Activated T-helper 2 cell treated with anti-CD3 and anti-CD28 coated beads, Interferon-gamma antibody, Interleukin-2, Interleukin-4, amounts not matched to agents 10 μg/mL and 5 μg/mL and 100 μg/mL, durations not matched to agents 14 hours and 24 hours and 36 hours (primary cell): ENCODE measurements at places on chromosomes 3 and 15. TPM values are rescaled to one million over a fixed set of nuclear protein-coding genes. Genes with fewer than 3 reads are reported as not detected.
A peak's percentile ranks its signal among the peaks of the same experiment; 100 is the strongest.

The GALNT15 gene
- 0.07 TPM in 1 of 2 replicates, not detected in the other for total RNA-seq

The PPP1R14D gene
- total RNA-seq = not detected in 2 replicates

The MRPL46 gene
- total RNA-seq = 39.8 and 42.4 TPM in 2 replicates

The PRSS50 gene
- total RNA-seq = not detected in 2 replicates

The METTL6 gene
- total RNA-seq = 16.1 and 16.5 TPM in 2 replicates

DNA sequence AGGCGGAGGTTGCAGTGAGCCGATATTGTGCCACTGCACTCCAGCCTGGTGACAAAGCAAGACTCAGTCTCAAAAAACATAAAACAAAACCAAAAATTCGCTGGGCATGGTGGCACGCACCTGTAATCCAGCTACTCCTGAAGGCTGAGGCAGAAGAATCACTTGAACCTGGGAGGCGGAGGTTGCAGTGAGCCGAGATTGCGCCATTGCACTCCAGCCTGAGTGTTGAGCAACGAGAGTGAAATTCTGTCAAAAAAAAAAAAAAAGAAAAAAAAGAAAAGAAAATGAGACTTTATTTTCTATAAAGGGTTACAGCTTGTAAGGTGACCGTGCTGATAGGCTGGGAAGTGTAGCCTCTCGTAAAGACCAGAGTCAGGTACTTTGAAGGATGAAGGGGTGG, 6.0 kb upstream of the HACD3 start:
- DNase-seq = no peak
- H3K27ac ChIP-seq = no peak overlapping the region
- H3K36me3 ChIP-seq = no peaks in the 10 kb centered on the region
- H3K27me3 ChIP-seq = no peaks in the 10 kb centered on the region

- peaks cover 67% of the 10 kb centered on the region for H3K4me1 ChIP-seq
- H3K27ac ChIP-seq = peak overlapping the region; percentile 94
- peaks cover 79% of the 10 kb centered on the region for H3K36me3 ChIP-seq
Observed at GRCh38 chr15:94287794-94288246, 56.5 kb downstream of the MCTP2 start.

DNA sequence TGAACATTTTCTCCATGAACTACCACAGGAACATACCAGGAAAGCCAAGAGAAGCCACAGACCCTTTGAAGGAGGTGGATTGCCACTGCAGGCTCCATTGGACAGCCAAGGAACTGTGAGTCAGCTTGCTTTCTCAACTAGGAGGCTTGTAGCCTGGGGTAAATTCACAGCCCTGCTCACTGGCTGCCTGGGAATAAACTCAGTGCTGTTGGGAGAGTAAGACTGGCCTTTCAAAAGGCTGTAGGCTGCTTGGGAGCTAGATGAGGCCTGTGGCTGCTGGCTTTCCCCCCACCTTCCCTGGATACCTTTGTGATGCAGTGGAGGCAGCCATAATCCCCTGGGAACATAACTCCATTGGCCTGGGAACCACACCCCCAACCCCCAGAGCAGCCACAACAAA, 223.5 kb upstream of the RBMS3 start:
- no peak overlapping the region for H3K27ac ChIP-seq
- H3K36me3 ChIP-seq = no peaks in the 10 kb centered on the region
- no peak overlapping the region for H3K4me3 ChIP-seq
- H3K4me1 ChIP-seq = no peaks in the 10 kb centered on the region

- no peak for DNase-seq
- H3K27ac ChIP-seq = no peak overlapping the region
- H3K36me3 ChIP-seq = peaks cover 58% of the 10 kb centered on the region
- no peaks in the 10 kb centered on the region for H3K27me3 ChIP-seq
- no peak overlapping the region for H3K4me3 ChIP-seq
Observed at GRCh38 chr15:101219441-101219840, 32.4 kb downstream of the CHSY1 start.

DNA sequence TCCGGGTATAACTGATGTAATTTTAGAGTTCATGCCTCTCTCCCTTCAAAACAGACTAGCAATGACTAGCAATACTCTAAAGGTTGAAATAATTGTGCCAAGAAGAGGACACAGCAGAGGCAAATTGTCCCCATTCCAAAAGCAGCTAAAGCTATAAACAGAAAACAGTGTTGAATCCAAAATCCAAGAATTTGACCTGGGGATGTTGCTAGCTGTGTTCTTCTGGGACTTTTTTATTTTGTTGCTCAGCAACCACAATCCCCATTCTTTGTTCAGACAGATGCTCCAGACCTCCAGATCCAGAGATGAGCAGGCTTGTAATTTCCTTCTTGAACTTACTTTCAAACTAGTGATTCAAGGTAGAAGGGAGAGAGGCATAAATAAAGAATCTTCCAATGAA, 191.5 kb downstream of the FOXB1 start:
- no peak overlapping the region for H3K27ac ChIP-seq
- DNase-seq = no peak
- peaks cover 62% of the 10 kb centered on the region for H3K27me3 ChIP-seq
- H3K4me1 ChIP-seq = no peaks in the 10 kb centered on the region

GRCh38 chr3:49134471-49135265, 1.8 kb upstream of the LAMB2 start:
- no peak for DNase-seq
- H3K4me1 ChIP-seq = peaks cover 1% of the 10 kb centered on the region
- no peak overlapping the region for H3K27ac ChIP-seq
- peaks cover 10% of the 10 kb centered on the region for H3K27me3 ChIP-seq
- H3K4me3 ChIP-seq = no peak overlapping the region

DNA sequence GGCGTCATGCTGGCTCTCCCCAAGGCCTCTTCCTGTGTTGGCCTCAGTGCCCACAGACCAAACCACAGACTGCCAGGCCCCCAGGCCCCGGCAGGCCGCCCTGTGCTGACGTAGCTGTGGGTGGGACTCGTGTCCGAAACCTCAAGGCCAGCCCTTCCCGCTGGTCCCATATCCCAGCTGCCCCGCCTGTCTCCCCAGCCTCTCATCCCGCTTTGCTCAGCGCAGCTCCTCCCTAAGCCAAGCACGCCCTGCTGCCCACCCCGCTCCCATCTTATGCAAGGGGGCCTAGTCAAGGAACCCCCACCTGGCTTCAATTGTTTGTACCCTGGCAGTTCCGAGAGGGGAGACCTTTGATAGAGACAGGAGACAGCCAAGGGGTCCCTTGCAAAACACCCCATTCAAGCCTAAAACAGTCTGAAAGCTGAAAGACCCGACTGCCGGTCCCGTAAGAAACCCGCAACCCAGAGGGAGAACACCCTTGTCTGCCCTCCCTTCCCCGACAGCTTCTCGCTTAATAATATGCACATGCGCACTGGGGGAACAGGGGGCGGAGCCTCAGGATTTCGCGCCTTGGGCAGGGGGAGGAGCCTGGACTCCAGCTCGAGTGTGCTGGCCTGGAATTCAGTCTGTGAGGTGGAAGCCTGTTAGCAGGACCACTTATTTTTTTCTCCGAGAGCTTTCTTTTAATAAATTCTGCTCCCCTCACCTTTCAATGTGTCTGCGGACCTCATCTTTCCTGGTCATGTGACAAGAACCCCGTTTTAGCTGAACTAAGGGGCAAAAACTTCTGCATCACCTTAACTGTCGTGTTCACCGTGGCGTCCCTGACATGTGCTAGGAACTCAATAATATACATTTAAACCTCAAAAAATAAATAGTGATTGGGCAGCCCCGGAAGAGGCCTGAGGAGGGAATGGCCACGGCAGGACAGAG, 17.2 kb downstream of the TNFAIP8L3 start:
- H3K4me3 ChIP-seq = peak overlapping the region; percentile 57
- DNase-seq = peak; percentile 64
- peak overlapping the region; percentile 86 for H3K27ac ChIP-seq
- peaks cover 2% of the 10 kb centered on the region for H3K27me3 ChIP-seq
